ENCODE measurements at places on chromosomes 4 and X.

- no peak for DNase-seq
Observed at GRCh38 chr4:36303426-36304137, 22.2 kb downstream of the DTHD1 start.

- DNase-seq: no peak
Observed at GRCh38 chr4:109319684-109320083, 17.2 kb upstream of the COL25A1 start.

- DNase-seq: no peak
Observed at GRCh38 chrX:136692271-136692670, 44.3 kb downstream of the CD40LG start.

- DNase-seq: no peak
Observed at GRCh38 chr4:65552057-65552456, 118.2 kb downstream of the EPHA5 start.

GRCh38 chr4:36716874-36717273, 435.5 kb downstream of the DTHD1 start:
- DNase-seq: no peak

GRCh38 chrX:131288738-131289511, at the start of gene IGSF1:
TSS of gene IGSF1 (minus strand) at chrX:131289306. CDS start at chrX:131286674, 2,632 bp downstream.
- DNase-seq: no peak

- no peak for DNase-seq
Observed at GRCh38 chr4:186159613-186160012, 31.8 kb upstream of the CYP4V2 start.

DNA sequence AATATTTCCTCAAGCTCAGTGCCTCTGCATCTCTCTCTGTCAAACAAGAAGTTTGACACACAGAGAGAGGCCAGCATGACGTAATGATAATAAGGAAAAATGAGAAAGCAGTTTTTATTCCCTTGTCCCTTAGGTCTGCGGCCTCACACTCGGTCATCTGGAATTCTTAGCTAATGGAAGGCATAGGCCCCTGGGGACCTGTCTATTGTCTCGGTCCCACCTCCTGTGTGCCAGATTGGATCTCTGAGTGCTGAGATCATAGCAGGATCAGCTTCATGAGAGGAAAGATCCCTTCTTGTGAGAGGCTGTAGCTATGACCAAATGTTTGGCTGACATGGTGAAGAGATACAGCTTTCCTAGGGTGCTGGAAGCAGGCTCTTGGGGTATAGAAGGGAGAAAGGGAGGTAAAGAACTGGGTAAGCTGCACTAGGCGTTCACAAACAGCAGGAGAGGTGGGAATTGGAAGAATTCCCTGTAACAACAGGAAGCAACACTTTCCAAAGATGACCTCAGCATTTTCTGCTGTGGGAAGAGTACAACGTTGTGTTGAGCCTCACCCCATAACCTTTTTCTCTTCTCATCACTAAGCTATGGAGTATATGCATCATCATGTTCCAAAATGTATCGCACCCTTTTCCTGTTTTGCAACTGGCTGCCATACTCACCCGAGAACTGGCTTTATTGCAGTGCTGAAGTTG, 20.2 kb downstream of the TMEM31 start:
- no peak for DNase-seq

DNA sequence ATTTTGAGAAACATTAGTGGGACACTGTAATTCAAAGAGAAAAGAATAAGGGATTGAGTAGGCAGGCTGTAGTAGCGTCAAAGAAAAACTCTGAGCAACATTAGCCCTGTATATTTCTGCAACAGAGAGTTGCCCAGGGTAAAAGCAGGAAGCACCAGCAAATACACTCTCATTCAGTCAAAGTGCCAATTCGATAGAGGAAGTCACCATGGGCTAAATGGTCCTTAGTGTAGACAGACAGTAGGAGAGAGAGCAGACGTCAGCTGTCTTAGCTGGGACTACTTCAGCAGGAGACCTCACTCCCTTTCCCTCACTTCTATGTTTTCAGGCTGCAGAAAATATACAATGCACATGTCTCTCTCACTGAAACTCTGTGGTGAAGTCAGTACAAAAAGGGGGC, 2073.8 kb upstream of the TENM3 start:
- no peak for DNase-seq

DNA sequence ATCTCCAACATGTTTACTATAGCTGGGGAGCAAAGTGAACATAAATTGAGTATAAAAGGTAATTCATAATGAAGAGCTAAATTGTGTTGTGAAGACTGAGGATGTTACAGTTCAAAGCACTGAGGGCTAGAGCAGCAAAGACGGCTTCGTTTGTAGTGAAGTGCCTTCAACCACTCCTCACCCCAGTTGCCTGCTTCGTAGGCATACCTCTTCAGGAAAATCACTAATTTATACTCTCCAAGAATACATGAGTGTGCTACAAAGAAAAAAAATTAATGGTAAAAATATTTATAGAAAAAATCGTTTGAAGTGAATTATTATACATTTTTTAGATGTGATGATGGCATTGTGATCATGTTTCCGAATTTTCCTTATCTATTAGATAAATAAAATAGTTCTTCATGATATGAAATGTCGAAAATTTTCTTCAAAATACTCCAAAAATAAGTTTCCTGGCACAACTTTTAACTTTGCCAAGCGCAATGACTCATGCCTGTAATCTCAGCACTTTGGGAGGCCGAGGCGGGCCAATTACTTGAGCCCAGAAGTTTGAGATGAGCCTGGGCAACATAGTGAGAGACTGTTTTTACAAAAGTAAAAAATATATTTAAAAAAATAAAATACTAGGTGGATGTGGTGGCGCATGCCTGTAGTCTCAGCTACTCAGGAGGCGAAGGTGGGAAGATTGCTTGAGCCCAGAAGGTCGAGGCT, 41.6 kb downstream of the ZFP42 start:
- no peak for DNase-seq

GRCh38 chr4:187289371-187289770, 565.7 kb upstream of the FAT1 start:
- no peak for DNase-seq

- no peak for DNase-seq
Observed at GRCh38 chr4:2295900-2296442, 34.1 kb upstream of the MXD4 start.

DNA sequence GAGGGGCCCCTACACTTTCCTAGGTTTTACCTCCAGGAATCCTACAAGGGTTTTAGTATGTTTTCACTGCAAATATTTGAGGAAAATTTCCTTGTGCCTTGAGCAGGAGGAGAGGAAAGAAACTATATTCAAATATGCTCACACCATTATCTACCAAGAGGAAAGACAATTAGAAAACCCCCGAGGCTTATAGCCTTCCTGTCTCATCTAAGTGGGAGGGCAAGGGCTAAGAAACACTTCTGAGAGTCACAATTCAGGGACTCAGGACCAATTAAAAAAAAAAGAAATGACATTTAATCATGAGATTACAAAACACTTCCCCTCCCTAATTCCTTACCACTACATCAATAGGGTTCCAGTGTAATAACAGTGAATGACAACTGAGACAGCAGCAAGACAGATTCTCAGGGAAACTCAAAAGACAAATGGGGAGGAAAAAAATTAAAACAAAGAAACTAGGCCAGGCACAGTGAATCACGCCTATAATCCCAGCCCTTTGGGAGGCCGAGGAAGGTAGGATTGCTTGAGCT, 45.6 kb downstream of the ATRX start:
- DNase-seq: no peak

GRCh38 chr4:119739796-119740195, 111.2 kb upstream of the PDE5A start:
- DNase-seq: no peak

DNA sequence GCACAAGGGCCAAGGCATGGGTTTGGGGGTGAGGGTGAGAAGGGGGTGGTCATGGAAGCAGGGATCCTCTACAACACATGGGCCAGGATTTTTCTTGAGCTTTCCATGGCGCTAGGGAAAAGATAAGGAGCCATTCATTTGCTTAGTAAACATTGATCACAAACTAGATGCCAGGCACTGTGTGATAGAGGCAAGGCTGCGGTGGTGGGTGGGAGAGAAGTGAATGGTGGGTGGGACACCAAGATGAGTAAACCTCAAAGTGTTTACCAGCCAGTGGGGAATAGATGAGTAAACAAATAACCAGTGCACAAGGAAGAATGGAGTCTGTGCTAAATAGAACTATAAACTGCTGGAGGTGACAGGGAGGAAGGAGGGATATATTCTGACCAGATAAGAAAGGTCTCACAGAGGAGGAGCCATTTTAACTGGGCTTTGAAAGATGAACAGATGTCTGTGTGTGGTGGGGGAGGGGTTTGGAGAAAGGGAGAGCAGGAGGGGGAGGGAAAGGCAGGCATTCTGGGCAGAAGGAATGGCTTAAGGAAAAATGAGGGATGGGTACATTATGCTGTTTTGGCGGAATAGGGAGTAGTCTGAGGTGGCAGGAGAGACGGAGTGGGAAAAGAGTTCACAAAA, 48.0 kb upstream of the LAS1L start:
- no peak for DNase-seq

- DNase-seq: no peak
Observed at GRCh38 chr4:73883306-73883705, 14.1 kb downstream of the CXCL1 start.

DNA sequence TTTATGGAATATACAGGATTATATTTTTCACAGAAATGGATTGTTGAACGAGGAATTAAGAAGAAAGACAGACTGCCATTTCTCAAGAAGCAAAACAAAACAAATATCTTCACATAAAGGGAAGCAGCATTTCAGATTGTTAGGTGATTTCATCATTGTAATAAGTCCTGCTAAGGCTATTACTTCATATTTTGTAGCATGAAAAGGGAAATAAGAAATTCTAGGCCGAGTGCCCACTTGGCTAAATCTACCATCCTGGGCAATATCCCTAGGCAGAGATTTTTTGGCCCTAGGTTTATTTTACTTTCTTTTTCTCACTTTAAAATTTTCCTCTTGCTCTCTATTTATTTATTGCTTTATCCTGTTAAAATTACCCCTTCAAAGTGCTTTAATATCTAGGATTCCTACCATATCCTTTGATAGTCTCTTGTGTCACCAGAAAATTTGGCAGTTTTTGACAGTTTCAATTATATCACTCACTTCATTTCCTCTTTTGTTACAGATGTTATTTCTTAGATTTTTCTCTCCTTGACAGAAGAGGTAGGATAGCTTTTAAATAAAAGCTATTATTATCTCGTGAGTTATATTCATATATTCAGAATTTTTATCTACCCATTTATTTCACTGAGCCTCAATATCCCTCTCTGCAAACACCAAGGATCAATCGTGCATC, 142.3 kb downstream of the PDGFC start:
- no peak for DNase-seq

- no peak for DNase-seq
Observed at GRCh38 chr4:122722256-122722655, 10.2 kb upstream of the BBS12 start.

GRCh38 chr4:169756971-169757574, 671 bp downstream of the HPF1 start:
- no peak for DNase-seq

- no peak for DNase-seq
Observed at GRCh38 chr4:41044165-41044564, 170.2 kb downstream of the APBB2 start.

DNA sequence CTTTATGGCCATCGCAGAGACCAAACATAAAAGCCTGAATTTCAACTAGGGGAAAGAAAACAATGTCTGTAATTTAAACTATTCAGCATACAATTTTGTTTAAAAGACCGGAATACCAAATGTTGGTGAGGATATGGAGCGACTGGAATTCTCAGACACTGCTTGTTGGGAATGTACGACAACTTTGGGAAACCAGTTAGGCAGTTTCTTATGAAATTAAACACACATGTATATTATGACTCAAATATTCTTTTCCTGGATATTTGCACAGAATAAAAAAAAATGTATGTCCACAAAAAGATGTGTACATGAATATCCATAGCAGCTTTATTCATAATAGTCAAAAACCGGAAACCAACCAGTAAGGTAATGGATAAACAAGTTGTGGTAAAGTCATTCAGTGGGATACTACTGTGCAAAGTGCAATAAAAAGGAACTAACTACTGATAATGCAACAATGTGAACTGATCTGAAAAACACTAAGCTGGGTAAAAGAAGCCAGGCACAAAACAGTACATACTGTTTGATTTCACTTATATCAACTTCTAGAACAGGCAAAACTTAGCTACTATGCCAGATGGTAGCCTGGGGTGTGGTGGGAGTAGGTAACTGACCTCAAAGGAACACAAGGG, 152.7 kb upstream of the FTHL17 start:
- DNase-seq: no peak

GRCh38 chr4:53321151-53321983, 44.5 kb downstream of the SCFD2 start:
- no peak for DNase-seq
